ENCODE measurements at places on chromosomes 4 and X.
A peak's percentile ranks its signal among the peaks of the same experiment; 100 is the strongest.

- no peak for DNase-seq
Measured at GRCh38 chrX:129695535-129695934, 40.8 kb upstream of the APLN start.

DNA sequence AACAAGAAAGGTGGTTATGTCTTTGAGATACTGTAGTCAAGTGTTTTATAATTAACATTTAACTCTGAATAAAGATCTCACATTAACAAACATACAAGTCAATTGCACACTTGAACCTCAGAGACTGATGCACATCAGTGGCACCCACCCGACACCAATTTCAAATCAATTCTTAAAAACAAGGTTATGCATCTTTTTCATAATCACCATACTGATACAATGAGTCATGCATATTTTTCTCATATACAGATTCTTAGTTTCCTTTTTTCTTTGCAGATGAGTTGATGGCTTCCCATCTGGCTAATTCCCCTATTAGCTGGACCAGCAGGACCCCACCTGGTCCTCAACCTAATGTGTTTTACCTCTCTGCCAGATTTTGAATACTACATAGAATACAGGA lies 136.2 kb upstream of the RPL34 start:
- no peak for DNase-seq

DNA sequence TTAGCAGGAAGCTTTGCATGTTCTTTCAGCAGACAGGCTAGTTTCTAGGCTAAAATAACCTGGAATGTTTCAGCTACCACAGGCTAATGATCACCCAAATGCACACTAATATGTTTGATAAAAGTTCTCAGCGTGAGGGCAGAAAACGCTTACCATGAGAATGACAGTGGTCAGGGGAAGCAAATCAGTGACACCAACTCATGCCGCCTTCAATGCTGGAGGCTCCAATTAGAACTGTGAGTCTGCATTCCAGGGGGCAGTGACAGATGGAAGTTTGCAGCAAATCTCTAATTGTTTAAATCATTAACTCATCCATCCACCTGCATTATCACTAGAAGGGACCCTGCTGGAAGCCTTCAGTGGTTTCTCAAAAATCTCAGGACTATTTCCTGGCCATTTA lies 43.2 kb downstream of the ANOS1 start:
- DNase-seq: no peak

DNA sequence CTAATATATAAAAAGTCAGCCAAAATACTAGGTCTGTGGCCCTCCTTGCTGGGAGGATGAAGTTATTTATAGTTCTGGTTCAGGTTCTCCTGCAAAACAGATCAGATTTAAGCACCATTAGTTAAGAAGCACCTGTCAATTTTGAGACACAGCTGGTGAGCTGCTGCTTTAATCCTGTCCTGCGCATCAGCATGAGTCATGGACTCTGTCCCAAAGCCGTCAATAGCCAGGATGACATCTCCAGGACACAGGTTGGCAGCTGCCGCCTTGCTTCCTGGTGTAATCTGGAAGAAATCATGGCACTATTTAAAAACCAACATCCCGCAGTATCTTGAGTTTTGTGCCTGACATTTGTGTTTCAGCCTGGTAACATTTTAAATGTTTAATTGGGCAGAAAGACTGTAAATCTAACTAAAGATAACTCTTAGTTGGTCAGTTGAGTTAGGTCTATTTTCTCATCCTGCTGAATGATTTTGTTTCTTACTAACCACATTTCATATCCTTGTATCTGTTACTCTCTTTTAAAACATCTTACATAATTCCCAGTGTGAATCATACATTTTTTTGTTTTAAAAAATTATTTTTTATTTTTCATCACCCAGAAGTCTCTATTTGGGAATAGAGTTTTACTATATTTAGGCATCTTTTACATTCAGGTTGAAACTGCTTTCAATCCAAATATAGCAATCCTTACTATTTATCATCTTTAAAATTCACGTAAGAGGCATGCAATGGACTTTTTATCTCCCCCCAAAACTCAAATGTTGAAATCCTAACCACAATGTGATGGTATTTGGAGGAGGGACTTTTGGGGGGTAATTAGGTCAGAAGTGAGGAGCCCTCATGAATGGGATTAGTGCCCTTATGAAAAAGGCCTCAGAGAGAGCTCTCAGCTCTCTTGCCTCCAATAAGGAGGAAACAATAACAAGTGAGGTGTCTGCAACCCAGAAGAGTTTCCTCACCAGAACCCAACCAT lies 10.1 kb downstream of the PDLIM3 start:
- DNase-seq: no peak

DNA sequence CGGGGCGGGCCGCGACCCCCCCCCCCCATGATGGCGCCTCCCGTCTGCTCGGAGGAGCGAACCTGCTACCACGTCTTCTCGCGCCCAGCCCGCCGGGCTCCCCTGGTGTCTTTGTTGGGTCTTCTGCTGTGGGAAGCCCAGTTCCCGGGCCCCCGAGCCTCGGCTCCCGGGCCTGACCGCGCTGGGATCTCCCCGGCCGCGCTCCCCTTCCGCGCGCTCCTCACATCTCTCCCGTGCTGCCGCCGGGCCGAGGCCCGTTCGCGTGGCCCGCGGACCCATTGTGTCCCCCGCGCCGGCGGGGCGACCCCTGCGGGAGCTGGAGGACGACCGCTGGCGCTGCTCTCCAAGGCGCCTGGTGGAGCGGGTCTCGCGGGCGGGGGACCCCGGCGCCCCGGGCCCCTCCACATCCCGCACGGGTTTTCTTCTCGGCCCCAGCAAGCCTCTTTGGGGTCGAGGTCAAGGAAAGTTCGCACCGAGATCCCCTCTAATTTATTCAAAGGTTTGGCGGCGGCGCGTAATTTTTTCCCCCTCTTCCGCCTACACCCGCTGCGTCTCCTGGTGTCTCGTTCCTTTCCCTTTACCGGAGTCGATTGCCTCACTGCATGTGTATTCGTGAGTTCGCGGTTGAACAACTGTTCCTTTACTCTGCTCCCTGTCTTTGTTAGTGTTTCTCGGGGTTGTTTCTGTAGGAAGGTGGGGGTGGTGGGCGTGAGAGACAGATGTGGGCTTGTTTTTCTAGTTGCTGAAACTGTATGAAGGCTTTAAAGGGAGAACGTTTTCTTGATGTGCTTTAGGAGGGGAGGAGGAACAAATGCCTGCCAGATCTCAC lies 770 bp downstream of the SMAD1 start:
- peak; percentile 42 for DNase-seq

GRCh38 chrX:84168095-84168494 lies 19.9 kb downstream of the RPS6KA6 start:
- no peak for DNase-seq

- DNase-seq: no peak
Measured at GRCh38 chr4:161133586-161134276, 1030.1 kb downstream of the FSTL5 start.

DNA sequence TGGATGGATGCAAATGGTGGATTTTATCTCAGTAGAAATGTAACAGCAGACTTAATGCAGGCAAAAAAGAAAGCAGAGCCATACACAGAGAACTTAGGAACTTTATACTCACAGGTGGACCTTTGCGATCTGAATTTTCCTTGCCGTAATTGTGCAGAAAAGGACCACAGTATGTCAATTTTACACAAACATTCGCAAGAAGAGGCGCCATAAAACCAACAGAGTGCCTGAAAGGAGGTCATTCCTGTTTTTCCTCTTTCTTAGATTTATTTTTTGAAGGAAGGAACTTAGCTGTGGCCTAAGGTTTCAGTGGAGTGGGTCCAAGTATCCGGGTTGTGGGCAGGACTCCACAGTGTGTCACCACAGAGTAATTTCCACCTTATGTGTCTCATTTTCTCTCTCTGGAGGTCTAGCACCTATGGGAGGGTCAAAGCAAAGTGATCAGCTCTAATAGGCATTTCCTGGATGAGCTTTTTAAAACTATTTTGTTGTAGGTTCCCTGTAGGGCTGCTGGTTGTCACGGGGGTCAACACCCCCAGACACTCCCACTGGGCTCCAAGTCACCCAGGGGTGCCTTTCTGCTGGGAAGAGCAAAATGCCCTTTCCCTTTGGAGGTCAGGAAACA lies 24.7 kb upstream of the PBDC1 start:
- DNase-seq: no peak
